ENCODE measurements at places on chromosomes 13 and 19.

DNA sequence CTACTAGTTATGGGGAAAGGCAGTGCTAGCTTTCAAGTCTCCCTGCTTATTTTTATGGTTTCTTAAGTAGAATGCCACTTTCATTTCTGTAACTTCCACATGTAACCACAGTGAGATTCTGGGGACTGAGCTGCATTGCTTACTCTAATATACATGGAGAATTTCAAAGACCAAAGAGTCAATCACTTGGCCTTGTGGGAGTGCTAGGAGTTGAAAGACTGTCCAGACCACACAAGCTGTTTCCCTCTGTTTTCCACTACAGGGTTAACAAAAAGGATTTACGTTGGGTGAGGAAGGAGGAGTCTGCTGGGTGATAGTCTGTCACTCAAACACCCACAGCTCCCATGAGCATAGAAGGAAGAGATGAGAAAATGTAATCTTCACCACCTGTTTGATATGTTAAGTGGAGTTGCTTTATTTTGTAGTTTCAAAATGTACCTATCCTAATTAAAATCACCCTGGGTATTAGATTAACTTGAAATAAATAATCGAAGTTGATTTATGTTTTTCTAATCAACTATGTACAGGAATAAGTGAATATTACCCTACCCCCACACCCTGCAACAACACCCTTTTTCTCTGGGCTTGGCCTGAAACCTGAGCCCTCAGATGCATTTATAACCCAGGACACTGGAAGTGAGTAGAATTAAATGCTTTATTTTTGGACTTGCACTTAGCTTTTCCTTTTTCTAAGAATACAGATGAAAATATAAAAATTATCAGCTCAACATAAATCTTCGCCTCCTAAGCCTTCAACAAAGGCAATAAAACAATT is 225.8 kb upstream of the SLC10A2 start:
- DNase-seq, result no peak

DNA sequence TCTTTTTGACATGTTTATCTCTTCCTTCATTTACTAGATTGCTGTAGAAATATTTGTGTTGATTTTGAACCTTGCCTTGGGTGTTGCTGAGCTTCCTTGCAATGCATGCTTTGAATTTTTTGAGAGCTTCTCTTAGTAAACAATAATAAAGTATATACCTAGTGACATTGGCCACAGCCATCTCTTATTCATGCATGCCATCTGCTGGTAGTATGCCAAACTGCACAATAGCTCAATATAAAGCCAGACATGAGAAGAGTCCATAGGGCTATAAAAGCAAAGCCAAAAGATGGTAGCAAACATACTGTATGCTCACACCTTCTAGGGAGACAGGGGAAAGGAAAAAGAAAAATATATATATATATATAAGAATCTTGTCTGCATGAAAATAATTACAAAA is 18.9 kb upstream of the ZSCAN5A start:
- DNase-seq, result peak; percentile 15

DNA sequence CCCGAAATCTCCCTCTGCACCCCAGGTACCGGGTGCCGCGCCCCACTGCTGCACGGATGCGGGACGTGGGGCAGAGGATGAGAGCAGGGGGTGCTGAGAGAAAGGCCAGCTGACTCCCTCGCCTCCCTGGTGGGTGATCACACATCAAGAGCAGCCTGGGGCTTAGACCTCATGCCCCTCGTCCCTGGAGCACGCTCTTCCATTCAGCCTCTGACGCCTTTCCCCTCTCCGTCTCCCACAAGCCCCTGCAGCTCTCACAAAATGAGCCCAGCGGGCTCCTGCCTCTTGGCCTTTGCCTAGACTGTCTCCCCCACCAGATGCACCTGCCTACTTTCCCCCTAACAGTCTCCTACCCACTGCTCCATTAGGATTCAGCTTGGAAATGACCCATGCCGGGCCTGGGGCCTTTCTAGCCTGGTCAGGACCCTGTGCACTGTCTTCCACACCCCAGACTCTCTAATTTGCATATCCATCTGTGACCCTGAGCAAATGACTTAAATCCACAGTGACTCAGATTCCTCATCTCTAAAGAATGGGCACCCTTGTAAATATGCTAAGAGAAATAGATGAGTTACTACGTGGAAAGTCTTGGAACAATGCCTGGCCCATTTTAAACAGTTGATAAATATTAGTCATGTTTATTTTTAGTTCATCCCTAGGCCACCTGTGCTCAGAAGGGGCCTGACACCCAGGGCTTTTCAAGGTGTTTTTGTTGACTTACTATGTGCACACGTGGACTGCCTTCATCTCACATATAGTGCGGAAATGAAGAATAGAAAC is 582 bp upstream of the PTPRH start:
- DNase-seq, result no peak

GRCh38 chr13:23384111-23384510 is 49.4 kb downstream of the SACS start:
- peak; percentile 6 for DNase-seq

DNA sequence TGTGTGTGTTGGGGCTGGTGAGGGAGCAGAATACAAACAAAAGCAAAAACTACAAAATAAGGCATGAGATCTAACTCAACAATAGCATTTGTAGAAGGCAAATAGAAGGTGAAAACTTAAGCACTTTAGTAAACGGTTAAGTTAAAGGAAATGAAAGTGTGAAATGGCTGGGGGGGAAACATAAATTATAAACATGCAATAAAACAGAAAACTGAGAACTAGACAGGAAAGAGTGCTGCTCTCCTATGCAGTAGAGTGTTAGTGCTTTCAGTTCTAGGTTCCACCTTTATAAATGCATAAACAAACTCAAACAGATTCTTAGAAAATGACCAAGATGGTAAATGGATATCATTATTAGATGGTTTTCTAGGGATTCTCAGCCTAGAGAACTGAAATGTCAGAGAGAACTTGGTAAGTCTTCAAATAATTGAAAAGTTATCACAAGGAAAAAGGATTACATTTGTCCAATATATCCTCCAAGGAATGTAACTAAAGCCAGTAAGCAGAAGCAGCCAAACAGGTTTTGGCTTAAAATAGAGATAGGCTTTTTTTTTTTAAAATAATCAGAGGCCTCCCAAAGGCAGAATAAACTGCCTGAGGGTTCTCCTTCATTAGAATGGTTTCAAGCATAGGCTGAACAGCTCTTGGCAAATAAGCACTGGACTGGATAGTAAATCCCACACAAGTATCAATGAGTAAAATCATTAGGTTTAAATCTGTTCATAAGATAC is 23.3 kb downstream of the RBM26 start:
- no peak for DNase-seq

DNA sequence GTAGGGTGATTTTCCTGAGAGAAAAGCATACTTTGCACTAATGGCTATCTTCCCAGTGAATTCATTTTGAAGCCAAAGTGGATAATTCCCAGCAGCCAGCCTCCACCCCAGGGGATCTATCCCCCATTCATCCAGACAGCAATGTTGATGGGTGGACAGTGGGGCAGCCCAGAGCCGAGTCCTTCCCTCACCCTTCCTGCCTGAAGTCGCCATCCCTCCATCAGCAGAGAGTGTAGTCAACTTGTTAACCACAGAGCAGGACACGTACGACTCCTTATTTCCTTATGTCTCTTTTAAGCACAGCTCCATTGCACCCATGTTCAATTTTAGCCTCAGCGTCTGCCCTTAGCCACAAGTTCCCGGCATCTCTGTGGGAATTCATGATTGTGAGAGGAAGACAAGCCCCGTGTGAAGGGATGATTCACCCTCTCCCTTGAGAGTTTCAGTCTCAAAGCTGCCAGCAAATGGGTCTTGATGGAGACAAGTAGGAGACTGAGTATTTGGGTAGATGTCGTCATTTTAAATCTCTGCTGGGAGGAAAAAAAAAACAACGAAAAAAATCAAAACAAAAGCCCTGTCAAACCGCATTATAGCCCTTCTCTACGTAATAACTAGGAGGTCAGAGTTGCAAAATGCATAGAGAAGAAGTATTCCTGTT is 58.3 kb upstream of the MEDAG start:
- DNase-seq, result no peak

DNA sequence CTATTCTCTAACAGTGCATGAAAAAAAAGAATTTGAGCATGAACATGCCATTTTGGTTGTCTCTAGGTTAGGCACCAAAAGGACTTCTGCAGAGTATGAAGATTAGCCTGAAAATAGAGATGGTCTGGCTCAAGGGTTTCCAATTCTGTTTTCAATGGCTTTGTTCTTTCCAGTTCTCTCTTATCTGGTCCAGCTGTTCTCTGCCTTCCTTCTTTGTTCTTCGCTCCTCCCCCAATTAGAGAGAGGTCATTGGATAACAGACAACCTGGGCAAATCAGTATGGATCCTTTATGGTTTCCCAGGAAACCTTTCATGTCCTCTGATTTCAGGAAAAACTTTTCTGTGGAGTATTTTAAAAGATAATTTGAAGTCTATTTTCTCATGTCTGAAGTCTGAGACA is 623.4 kb downstream of the PCDH17 start:
- DNase-seq, result no peak

GRCh38 chr19:47839913-47840312 is 18.2 kb downstream of the CRX start:
- no peak for DNase-seq

DNA sequence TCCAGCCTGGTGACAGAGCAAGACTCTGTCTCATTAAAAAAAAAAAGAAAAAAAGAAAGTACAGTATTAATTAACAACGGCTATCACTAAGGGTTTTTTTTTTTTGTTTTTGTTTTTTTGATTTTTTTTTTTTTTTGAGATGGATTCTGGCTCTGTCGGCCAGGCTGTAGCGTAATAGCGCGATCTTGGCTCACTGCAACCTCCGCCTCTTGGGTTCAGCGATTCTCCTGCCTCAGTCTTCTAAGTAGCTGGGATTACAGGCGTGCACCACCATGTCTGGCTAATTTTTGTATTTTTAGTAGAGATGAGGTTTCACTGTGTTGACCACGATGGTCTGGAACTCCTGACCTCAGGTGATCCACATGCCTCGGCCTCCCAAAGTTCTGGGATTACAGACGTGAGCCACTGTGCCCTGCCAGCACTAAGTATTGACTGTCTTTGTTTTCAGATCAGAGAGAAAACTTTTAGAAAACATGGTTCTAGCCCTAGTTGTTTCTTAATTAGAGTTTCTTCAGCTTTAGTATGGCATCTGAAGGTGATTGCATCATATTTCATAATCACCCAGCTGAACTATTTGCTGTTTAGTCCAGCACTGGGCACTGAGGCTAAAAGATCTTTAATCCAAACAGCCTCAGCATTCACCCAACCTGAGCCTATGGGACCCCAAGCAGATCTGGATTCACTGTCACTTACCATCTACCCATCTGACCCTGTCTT is 2.7 kb upstream of the GATAD2A start:
- no peak for DNase-seq

- no peak for DNase-seq
Measured at GRCh38 chr13:28137596-28137995, 749 bp upstream of the PAN3 start.

DNA sequence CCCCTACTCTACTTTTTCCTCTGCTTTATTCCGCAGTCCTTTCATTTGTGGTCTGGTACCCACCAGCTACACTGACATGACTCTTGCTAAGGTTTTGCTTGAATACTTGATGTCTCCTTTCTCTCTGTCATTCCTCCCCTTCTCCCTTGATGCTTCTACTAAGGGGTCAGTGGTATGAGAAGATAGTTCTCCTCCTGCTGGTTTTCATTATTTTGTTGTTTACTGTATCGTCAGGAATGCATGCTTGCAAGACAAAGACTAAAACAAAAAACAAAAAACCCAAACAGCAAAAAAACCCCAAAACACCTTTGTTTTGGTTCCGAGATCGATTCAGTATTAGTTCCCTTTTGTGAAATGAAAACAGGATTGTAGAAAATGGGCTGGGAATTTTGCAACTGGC is 59.5 kb downstream of the PCCA start:
- DNase-seq, result no peak
